ENCODE measurements at places on chromosomes 4 and X.
A peak's percentile ranks its signal among the peaks of the same experiment; 100 is the strongest.

DNA sequence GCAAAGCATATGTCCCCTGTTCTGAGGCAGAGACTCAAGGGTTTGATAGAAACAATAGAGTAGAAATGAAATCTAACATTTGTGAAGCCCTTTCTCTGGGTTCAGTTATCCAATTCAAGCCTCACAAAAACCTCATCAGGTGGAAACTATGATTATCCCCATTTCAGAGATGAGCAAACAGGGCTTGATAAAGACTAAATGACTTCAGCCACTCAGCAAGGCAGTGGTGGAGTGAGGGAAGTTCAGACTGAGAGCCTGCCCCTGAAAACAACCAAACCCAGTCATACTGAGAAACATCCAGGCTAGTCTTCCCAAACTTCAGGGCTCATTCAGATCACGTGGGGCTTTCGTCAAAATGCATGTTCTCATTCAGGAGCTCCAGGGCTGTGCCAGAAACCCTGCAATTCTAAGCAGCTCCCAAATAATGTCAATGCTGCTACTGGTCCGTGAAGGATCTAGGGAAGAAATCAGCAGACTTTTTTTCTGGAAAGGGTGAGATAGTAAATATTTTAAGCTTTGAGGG, 109.6 kb upstream of the KIT start:
- peak; percentile 5 for DNase-seq

GRCh38 chr4:184750926-184751584, 17.2 kb upstream of the CENPU start:
- DNase-seq, result no peak

- DNase-seq, result no peak
These were observed 9.6 kb downstream of the YY2 start for GRCh38 chrX:21865436-21865835.

- DNase-seq, result no peak
These were observed 13.5 kb upstream of the PLS3 start for GRCh38 chrX:115547448-115547847.
